ENCODE measurements at places on chromosomes 7 and 10.

- DNase-seq = no peak
Observed at GRCh38 chr7:77912293-77912692, 113.7 kb downstream of the PHTF2 start.

DNA sequence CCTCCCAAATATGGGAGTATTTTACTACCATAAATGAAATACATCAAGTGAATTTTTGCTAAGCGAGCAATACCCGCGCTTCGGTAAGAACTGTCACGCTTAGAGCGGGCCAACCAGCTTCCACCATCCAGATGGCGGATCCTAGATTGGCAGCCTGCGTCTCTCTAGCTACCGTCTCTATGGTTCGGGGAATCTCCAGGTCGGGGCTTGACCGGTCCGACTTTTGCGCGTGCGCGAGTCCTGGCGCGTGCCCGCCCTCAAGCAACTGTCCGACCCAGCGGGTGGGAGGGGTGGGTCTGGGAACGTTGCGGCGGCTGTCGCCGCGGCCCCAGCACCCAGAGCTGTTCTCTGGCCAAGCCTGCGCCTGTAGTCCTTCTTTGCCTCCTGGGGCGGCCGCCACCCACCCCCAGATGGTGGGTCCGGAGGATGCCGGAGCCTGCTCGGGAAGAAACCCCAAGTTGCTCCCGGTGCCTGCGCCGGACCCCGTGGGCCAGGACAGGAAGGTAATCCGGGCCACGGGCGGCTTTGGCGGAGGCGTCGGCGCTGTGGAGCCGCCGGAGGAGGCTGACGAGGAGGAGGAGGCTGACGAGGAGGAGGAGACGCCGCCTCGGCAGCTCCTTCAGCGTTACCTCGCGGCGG, at the start of gene TBC1D12:
Gene TBC1D12 (plus strand): TSS at position 338 of the 639 bp plus-strand sequence. CDS start 73 bp downstream, at position 411.
- DNase-seq = peak; percentile 64

DNA sequence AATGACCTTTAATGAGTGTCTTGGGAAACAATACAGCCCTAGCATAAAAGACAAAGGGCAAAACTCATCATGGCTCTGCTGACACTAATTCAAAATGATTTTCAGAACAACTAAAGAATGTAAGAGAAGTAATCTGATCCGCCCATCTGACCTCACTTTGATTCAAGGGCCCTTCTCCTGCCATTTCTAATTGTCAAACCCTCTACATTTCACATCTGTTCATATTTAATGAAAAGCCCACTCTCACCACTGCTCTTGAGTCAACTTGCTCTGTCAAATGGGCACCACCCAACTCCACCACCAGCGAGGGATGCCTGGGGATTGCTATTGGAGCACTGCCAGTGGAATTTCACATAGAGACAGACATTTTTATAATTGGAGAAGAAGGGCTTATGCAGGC, 639.2 kb downstream of the KCNMA1 start:
- no peak for DNase-seq

DNA sequence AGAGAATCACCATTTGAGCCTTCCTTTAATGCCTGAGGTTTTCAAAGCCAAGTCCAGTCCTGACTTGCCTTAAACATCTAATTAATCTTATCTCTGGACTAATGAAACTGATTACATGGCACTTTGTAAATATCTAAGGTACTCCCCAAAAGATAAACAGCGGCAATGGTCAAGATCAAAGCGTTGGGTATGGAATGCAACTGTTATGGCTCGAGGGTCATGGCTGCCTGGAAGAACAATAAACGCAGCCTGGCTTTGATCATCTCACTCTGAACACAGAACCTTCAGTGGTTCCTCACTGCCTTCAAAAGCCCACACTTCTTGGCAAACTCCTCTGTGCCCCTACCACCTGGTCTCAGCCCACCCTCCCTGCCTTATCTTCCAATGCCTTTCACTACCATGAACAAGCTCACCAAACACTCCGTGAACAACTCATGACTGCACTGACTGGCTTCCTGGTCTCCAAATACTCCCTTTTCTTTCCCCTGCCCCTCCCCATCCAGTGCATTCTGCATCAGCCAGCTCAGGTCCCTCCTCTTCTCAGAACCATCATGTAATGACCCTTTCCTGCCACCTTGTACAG, 150.2 kb upstream of the NFE2L3 start:
- no peak for DNase-seq

GRCh38 chr7:142880876-142881505, 4.6 kb downstream of the TRPV6 start:
- DNase-seq = peak; percentile 53

DNA sequence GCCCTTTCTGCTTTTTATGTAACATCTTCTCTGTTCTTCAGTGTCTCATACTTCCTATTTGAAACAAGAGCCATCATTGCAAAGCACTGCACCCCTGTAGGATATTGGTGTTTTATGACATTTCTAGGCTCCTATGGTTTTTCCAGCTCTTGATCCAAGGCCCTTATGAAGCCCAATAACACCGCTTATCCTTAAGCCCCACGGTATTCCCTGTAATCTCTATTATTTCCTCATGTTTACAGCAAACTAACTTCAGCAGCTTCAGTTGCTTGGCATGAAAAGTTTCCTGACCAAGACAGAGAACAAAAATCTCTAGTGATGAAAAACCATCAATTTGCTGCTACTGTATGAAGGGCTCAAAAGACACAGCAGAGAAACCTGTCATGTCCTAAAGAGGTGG, 34.1 kb upstream of the TES start:
- no peak for DNase-seq

GRCh38 chr7:20293336-20293735, 37.4 kb upstream of the ITGB8 start:
- no peak for DNase-seq

DNA sequence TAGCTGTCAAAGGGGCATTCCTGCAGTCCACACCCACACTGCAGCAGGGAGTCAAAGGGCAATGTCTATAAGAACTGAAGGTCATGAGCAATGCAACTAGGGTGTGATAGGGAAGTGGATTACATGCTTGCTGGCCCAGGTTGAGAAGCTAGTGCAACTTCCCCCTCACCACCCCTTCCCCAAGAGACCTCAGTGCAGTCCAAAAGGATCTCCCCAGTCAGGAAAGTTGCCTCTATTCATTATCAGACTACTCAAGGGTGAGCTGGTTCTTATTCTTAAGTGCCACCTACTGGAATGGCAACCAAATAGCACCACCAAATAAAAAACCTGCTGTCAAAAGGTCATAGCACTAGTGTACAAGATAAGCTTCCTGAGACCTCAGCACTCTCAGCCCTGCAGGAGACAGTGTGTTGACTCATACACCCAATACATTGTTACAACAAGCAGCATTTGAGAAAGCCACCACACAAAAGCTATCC, 28.2 kb downstream of the MTERF1 start:
- no peak for DNase-seq

DNA sequence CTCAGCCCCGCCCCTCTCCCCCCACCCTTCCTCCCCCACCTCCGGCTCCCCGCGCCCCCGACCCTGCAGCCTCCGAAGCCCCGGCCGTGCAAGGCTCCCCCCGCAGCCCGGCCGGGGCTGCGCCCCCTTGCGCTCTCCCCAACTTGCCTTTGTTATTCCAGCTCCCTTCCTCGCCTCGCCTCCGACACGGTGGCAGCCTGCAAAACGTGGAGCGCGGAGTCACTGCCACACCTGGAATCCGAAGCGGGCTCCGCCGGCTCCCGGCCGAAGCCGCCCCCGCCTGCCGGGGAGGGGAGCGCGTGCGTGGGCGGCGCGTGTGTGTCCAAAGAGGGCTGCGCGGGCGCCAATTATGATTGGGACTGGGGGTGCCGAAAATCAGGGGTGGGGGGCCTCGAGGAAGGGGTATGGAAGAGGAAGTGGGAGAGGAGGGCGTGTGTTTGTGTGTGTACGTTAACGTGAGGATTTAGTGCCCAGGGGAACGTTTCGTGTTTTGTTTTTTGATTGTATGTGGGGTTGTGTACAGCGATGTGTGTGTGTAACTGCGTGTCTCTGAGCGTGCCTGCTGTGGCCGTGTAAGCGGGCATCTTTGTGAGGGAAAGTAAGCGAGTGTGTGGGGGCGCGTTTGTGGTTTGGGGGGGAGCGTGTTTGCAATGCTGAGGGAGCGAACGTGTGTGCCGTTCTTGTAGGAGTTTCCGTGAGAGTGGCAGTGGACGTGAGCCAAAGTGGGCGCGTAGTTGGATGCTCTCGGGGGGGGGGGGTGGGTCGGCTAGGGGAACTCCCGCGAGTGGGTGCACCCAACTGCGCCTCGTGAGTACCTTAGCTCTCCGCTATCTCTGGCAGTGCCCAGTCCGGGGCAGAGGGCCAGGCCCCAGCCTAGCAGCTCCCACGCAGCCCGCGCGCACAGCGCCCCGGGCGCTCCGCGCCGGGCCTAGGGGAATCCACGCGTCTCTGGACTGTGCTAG, 1.2 kb upstream of the ZMIZ1 start:
- DNase-seq = peak; percentile 84

- DNase-seq = no peak
Observed at GRCh38 chr7:151057506-151057988, at the start of gene CDK5. Gene CDK5, minus strand, starts transcription at chr7:151057897. Its CDS starts 49 bp downstream, at chr7:151057848.

DNA sequence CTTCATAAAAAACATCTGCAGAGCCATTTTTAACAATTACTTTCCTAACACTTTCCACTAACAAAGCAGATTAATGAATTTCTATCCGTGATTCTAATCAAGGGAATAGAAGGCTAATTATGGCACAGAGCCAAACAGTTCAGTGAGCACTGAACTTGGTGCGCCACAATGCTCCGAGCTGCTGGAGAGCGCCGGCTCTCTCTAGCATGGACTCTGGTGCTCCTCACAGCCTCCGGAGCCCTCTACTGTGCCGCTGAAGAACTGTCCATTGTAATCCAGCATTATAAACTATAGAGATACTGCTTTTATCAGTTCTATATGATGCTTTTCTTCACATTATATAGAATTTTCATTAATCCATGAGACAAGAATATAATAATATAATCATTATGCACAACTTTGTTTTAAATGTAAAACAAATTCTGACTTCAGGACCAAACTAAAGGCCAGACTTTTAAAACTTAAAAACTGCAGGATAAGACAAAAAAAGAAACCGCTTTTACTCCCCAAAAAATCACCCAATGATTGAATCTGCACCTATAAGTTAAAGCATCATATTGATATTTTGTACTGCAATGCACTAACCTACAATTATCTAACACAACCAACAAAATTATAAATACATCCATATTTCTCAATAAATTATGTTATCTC, 123.6 kb downstream of the RNF32 start:
- no peak for DNase-seq

GRCh38 chr7:133139350-133139749, 57.5 kb upstream of the CHCHD3 start:
- no peak for DNase-seq

DNA sequence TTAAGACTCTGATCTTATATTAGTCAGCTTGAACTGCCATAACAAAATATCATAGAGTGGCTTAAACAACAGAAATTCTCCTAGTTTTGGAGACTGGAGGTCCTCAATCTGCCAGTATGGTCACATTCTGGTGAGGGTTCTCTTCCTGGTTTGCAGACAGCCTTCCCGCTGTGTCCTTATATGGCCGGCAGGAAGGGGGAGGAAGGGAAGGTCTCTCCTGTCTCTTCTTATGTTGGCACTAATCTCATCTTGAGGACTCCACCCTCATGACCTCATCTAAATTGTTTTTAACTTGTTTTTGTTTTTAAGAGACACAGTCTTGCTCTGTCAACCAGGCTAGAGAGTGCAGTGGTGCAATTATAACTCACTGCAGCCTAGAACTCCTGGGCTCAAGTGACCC, 53.1 kb downstream of the VPS41 start:
- no peak for DNase-seq

- no peak for DNase-seq
Observed at GRCh38 chr7:135808206-135808605, 59.6 kb upstream of the FAM180A start.

- DNase-seq = no peak
Observed at GRCh38 chr10:90222939-90223338, 521.5 kb downstream of the KIF20B start.

DNA sequence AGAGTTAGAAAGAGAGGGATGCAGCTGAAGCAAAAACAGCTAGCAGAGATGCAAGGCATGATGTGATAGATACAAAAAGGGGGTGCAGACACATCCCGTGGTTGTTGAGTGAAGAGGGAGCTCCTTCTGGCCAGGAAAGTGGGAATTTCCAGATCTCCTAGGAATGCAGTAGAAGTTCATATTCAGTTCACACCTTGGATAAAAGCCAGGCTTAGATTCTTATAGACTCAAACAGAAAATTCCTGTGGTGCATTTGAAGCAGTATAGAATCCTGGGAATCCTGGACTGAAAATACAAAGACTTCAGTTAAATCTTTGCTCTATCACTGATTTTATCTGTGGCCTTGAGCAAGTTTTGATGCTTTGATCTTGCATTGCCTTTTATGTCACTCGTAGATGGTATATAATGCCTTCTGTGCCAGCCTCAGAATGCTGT, 33.9 kb downstream of the SGPL1 start:
- DNase-seq = no peak

- no peak for DNase-seq
Observed at GRCh38 chr7:97479740-97480290, 252.1 kb upstream of the TAC1 start.

GRCh38 chr10:101231912-101232689, 2.8 kb upstream of the LBX1 start:
- DNase-seq = no peak
